Cerebellar cortex (tissue), 1 donor: ENCODE measurements at places on chromosomes 5 and 9.

DNA sequence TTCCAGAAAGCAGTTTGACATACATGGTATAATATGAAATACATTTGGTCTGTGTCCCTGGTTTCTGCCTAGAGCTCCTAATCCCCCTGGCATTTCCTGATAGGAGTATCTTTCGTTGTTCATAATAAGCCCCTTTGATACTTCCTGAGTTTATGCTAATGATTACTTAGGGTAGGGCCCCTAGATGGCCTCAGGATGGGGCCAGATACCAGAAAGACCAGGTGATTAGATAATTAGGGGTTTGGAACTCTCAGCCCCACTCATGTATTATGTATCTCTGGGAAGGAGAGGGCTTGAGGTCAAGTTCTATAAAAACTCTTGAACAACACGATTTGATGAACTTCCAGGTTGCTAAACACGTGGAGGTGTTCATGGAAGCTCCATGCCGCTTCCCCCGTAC lies 163.3 kb upstream of the ZNF608 start:
- no peak for DNase-seq

DNA sequence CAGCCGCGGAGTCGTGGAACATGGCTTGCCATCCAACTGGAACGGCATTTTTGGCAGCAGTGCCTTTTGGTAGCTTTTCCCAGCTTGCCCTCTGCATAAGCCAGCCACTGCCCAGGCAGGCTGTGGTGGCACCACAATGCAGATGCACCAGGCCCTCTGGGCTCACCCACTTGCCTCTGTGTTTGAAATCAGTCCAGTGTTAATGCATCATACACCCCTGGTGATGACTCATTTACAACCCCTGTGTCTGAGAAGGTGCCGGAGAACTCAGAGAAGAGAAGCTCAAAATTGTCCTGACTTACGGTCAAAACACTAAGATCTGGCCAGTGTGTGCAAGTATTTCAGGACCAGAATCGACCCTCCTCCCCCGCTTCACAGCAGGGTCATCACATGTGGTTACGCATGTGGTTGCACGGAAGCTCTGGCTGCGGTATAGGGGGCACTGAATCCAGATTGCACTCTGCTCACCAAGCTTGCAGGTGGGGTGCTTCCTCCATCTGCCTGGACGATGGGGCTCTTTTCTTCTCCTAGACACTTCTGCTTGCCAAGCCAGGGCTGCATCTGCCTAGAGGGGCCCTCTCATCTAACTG lies 66.5 kb upstream of the SMIM15 start:
- DNase-seq = peak; percentile 7

DNA sequence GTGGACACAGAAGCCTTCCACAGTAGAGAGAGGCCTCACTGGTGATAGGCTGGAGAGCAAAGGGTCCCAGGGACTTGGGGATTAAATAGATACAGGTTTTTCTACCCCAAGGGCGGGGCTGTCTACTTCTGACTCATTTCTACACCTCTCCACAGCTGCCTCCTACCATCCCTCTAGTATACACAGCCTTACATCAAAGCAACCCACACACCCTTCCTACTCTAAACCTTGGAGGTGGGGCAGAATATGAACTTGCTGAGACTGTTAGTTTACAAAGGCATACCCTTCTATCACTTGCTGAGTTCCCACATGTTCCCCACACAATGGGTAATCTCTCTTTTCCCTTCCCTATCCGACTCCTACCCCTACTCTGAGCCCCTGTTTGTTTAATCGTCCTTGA lies 19.9 kb upstream of the PCA3 start:
- DNase-seq = no peak

DNA sequence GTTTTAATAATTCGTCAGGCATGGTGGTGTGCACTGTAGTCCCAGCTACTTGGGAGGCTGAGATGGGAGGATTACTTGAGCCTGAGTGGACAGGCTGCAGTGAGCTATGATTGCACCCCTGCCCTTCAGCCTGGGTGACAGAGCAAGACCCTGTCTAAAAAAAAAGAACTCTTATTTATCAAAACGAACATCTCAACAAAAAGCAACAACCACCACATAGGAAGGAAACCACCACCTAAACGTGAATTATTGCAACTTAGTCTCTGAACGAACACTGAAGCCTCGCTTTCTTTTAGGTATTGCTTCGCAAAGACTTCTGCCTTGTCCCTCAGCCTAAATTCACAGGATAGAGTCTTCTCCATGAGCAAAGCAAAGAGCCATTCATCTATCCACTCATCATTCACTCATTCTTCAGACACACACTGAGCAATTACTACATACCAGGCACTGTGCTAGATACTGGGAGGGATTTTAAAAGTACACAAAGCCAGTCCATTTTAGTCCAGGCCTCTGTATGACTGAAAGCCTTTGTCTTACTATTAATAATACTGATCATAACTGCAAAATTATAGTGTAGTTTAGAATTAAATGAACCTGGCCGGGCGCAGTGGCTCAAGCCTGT lies 57.4 kb downstream of the THBS4 start:
- no peak for DNase-seq

- DNase-seq = no peak
These were observed 69.3 kb upstream of the MELK start for GRCh38 chr9:36503172-36504088.
